ENCODE measurements at places on chromosomes 2 and 18. TPM values are rescaled to one million over a fixed set of nuclear protein-coding genes. Genes with fewer than 3 reads are reported as not detected.

GRCh38 chr2:63772061-63772460, 69.6 kb upstream of the UGP2 start:
- H3K27ac ChIP-seq = no peak overlapping the region
- no peaks in the 10 kb centered on the region for H3K36me3 ChIP-seq
- no peak for DNase-seq
- H3K4me1 ChIP-seq = no peaks in the 10 kb centered on the region
- H3K4me3 ChIP-seq = no peak overlapping the region

GRCh38 chr2:175432021-175432420, 250.5 kb upstream of the ATP5MC3 start:
- no peak for DNase-seq
- H3K36me3 ChIP-seq = no peaks in the 10 kb centered on the region
- H3K27me3 ChIP-seq = no peaks in the 10 kb centered on the region

DNA sequence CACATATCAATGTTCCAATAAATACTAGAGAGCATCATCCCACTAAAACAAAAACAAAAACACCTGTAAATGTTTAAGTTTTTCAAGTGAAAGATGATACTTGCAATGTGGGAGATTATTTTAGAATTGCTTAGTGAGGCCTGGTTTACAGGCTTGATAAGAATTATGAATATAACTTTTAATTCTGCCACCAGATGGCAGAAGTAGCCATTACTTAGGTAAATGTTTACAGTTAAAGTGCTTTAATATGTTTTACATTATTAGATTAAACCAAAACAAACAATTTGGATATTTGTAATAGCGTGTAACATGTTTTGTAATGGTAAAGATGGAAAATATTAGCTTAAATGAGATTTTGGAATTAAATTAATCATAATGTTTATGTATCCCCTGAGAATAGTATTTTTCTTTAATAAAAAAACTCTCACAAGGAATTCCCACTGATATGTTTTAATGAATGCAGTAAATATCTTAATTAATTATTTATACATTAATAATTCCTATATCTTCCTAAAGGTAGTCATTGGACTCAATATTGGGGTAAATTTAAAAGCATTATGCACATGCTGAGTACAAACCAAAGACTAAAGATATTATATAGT, 522.0 kb downstream of the SPAG16 start:
- no peaks in the 10 kb centered on the region for H3K4me1 ChIP-seq
- DNase-seq = no peak
- H3K36me3 ChIP-seq = no peaks in the 10 kb centered on the region
- no peak overlapping the region for H3K27ac ChIP-seq
- H3K27me3 ChIP-seq = no peaks in the 10 kb centered on the region

GRCh38 chr2:235521844-235522243, 28.0 kb downstream of the AGAP1 start:
- H3K4me3 ChIP-seq = no peak overlapping the region
- no peaks in the 10 kb centered on the region for H3K36me3 ChIP-seq
- peaks cover 6% of the 10 kb centered on the region for H3K4me1 ChIP-seq
- DNase-seq = no peak
- H3K27ac ChIP-seq = no peak overlapping the region
- no peaks in the 10 kb centered on the region for H3K27me3 ChIP-seq

ACYP2 gene
- total RNA-seq = 10.8 TPM

PKP4 gene
- 71.5 TPM for total RNA-seq

FAM228A gene
- 0.98 TPM for total RNA-seq

DNA sequence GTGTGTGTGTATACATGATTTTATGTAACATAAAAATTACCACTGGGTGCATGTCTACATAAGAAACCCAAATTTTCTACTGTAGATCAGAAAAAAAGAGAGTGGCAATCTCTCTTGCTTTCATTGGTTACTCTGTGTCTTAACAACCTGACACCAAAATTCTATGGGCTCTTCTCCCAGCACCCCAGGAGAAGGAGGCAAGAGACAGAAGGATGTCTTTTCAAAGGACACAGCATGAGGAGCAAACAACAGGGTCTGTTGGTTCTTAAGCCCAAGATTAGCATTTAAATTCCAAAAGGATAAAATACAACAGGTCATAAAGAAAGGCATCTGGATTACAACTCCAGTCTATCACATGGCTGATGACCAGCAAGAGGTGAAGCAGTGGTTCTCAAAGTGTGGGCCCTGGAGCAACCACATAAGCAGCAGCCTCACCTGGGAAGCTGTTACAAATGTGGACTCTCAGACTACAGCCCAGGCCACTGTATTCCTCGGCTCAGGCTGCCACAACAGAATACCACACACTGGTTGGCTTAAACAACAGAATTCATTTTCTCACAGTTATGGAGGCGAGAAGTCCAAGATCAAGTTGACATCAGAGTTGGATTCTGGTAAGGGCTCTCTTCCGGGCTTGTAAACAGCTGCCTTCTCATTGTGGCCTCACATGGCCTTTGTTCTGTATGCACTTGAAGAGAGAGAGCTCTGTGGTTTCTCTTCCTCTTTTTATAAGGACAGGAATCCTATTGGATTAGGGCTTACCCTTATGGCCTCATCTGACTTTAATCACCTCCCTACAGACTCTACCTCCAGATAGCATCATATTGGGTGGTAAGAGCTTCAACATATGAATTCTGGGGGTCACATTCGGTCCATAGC, 79.8 kb upstream of the RNF152 start:
- H3K4me3 ChIP-seq = no peak overlapping the region
- peaks cover 4% of the 10 kb centered on the region for H3K4me1 ChIP-seq
- no peak for DNase-seq
- no peaks in the 10 kb centered on the region for H3K36me3 ChIP-seq
- no peak overlapping the region for H3K27ac ChIP-seq
- no peaks in the 10 kb centered on the region for H3K27me3 ChIP-seq

DNA sequence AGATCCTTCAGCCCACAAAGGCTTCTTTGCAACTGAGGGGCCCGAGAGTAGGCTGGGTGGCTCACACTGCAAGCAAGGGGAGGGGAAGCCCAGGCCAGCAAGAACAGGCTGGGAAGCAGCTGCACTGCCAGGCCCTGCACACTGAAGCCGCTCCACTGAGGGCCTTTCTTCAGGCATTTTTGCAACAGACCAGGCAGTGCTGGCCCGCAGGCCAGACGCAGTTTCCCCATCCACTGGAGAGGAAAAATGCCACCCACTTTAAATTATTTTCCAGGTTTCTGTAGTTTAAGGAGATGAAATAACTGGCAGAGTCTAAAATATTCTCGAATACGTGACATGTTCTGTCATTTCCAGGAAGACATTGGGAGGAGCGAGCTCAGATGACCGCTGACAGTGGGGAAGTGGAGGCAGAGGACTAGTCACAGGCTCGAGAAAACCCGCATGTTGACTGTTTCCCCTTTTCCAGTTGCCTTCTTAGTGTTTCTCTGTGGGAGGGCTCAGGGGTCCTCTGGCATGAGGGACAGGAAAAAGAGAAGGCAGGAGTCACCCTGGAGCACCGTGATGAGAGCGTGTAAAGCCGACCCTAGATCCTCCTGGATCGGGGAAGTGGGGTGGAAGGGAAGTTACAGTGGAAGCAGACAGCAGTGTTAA, 53.3 kb upstream of the B3GNT7 start:
- no peaks in the 10 kb centered on the region for H3K36me3 ChIP-seq
- no peak overlapping the region for H3K27ac ChIP-seq

GRCh38 chr2:106147665-106148064, 46.4 kb downstream of the UXS1 start:
- H3K4me3 ChIP-seq = no peak overlapping the region
- no peak overlapping the region for H3K27ac ChIP-seq
- no peaks in the 10 kb centered on the region for H3K4me1 ChIP-seq
- no peaks in the 10 kb centered on the region for H3K36me3 ChIP-seq

- DNase-seq = no peak
- H3K27me3 ChIP-seq = no peaks in the 10 kb centered on the region
- no peaks in the 10 kb centered on the region for H3K36me3 ChIP-seq
These were observed 8.7 kb upstream of the TGIF1 start for GRCh38 chr18:3441290-3441689.

- no peaks in the 10 kb centered on the region for H3K4me1 ChIP-seq
- DNase-seq = no peak
- no peaks in the 10 kb centered on the region for H3K27me3 ChIP-seq
- H3K27ac ChIP-seq = no peak overlapping the region
These were observed 13.2 kb downstream of the VWA3B start for GRCh38 chr2:98099939-98100743.

DNA sequence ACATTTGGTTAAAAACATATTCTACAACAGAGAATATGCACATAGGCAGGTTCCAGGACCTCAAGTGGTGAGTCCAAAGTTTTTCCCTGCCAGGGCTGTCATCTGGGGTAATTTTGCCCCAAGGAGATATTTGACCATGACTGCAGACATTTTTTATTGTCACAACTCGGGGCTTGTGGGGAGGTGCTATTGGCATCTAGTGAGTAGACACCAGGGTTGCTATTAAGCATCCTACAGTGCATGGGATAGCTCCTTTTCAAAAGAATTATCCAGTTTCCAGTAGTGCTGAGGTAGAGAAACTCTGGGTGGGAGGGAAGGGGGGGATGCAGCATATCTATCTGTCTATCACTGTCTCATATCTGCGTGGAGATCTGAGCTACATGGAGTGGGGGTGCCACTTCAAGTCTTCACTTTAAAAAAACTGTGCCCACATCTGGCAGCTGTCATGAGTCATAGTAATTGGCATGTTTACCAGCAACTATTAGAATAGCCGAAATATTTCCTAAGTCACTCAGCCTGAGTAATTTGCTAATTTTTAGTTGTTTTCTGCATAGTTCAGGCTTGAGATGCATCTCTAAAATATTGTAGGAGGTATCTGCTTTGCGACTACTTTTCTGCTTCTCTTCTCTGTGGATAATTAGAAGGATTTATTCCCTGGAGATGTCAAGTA, 254.0 kb upstream of the RBMS1 start:
- DNase-seq = no peak
- peaks cover 12% of the 10 kb centered on the region for H3K4me1 ChIP-seq
- no peak overlapping the region for H3K27ac ChIP-seq

Data from vagina (tissue), 2 donors.